ENCODE measurements at places on chromosomes 1 and 21.
A peak's percentile ranks its signal among the peaks of the same experiment; 100 is the strongest.

GRCh38 chr1:203178083-203178482 lies 2.5 kb upstream of the MYBPH start:
- no peak for DNase-seq

DNA sequence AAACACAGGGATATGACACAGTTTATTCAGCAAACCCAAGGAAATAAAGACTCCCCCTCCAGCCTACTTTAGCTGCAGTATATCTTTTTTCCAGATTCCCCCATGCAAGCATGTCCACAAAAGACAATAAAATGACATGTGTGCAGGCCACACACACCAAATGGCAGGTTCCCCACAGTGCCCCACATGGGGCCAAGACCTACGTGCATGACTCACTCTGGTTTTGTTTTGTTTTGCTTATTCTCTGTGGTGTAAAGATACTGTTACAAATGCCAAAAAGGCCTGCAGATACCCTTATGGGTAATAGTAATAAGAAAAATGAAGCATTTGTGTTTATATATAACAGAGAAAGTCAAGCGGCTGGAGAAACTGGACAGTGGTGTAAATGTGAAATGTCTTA lies 71.6 kb downstream of the RD3 start:
- DNase-seq = no peak

DNA sequence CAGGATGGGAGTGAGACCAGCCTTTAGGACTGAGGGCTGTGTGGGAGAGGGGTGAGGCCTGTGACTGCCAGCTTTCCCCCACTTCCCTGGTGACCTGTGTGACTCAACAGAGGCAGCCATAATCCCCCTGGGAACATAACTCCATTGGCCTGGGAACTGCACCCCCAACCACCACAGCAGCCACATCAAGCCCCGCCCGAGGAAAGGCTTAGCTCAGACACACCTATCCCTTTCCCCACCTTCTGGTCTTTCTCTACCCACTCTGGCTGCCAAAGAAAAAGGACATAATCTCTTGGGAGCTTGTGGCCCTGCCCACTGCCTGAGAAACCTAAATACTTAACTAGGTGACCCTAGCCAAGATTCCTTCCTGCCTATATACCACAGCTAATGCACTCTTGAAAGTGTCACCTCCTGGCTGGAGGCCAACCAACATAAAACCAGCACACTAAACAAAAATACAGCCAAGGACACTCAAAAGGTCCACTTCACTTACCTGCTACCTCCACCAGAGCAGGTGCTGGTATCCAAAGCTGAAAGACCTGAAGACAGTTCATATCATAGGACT lies 406.6 kb upstream of the CAMK1G start:
- DNase-seq = no peak

GRCh38 chr1:103063921-103064320 lies 44.4 kb downstream of the COL11A1 start:
- peak; percentile 53 for DNase-seq

- no peak for DNase-seq
Observed at GRCh38 chr21:32424674-32425073, 12.2 kb downstream of the EVA1C start.

- no peak for DNase-seq
Observed at GRCh38 chr1:97461782-97462181, 459.1 kb downstream of the DPYD start.

- no peak for DNase-seq
Observed at GRCh38 chr1:218531936-218532335, 186.8 kb downstream of the TGFB2 start.

DNA sequence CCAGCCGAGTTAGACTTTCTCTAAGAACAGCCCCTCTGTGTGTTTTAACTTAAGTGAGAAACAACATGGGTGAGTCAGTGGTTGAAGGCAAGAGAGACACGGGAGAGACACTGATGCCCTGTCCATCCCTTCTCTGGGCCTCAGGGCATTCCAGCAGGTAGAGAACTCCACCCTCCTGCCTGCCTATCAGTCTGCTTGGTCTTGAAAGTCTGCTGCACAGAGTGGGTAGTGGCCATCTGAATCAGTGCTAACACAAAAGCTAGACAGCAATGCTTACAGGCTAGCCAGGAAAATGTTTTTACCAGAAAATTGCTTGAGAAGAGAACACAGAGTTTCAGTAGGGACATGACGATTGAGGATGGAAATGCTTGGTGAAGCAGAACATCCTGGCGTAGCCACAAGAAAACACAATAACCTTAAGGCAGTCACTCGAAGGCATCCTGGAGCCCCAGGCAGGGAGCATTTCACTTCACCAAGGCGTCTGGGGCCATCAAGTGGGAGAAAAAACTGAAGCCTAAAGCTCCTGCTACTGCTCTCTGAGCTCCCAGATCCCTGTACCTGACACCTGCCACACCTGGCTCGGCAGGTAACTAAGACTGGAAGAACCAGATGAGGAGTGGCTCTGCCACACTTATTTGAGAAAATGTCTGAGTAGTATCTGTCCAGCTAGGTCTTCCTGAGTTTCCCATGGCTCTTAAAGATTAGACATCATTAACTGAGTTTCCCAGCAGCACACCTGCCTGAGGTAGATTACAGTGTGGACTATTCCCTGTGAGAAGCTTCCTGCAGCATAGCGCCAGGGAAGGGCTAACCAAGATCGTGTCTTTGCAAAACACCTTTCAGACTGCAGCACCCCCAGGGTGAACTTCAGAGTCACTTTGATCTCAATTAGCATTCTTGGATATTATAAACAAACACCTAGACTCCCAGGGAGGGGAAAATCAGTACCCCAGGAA lies 18.1 kb upstream of the LBR start:
- DNase-seq = no peak

GRCh38 chr21:27149034-27149433 lies 182.1 kb upstream of the ADAMTS5 start:
- no peak for DNase-seq

GRCh38 chr1:204266504-204267034 lies 52.8 kb upstream of the GOLT1A start:
- no peak for DNase-seq

- DNase-seq = no peak
Observed at GRCh38 chr1:91613595-91613994, 112.9 kb downstream of the CDC7 start.

Data from NCI-H446 (cell line).